Fibroblast of the aortic adventitia (primary cell): ENCODE measurements at places on chromosomes 2 and 18. TPM values are rescaled to one million over a fixed set of nuclear protein-coding genes. Genes with fewer than 3 reads are reported as not detected.
A peak's percentile ranks its signal among the peaks of the same experiment; 100 is the strongest.

DNA sequence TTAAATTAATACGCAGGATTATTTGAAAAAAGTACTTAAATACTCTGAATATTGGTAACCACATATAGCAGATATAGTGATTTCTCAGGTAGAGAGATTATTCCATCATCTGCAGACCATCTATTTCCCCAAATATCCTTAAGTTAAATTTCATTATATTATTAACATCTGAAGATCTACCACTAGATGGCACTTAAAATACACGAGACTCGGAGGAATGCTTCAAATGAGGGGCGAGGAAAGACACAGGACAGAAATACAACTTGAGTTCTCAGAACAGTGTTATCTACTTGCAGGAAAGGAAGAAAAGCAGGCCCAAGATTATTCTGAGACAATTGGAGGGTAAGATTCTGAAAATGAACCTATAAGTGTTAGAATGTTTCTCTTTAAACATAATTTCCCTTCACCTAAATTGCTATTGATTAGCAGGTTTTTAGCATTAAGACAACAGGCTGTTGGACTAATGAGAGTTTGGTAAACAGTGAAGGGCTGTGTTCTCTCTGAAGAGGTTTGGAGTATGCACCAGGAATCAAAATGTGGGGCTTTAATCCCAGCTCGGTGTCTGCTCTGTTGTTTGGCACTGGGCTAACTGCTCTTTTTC is 76.9 kb upstream of the GCFC2 start:
- DNase-seq: peak; percentile 32

GRCh38 chr2:28447943-28448792 is 47.7 kb upstream of the PLB1 start:
- DNase-seq: peak; percentile 91

The DNAH7 gene
- 2.6 and 2.7 TPM in 2 replicates for total RNA-seq

The UNC80 gene
- not detected in 2 replicates for total RNA-seq

The HAUS1 gene
- total RNA-seq: 22.2 and 54.7 TPM in 2 replicates

DNA sequence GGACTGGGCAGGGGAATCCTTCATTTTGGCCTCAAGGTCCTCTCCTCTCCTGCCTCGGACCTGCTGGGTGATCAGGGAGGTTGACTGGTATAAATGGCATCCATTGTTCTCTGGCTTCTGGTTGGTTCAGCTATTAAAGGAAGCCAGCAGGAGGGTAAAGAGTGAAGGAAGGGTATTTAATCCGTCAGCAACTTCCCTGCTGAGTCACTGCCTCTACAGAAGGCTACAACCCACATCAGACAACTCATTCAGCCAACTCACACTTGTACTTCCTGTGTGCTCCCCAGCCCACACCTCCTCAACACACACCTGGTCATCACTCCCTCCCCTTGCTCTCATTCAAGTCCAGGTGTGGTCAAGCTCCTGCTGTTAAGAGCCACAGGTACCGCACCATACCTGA is 68.3 kb upstream of the MRPS9 start:
- no peak for DNase-seq

DNA sequence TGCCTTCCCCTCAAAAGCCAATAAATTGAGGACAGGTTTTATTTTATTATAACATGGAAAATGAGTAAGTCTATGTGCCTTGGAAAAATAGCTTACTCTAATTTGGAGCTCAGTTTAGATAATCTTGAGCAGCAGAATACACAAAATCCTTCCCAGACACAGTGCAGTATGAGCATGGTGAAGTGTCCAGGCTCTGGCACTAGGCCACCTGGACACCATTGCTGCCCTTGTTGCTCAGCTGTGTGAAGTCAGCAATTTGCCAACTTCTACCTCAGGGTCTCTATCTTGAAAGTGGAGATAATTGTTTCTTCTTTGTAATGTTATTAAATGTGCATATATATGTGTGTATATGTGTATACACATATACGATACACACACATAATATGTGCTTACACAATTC is 104.9 kb upstream of the CAVIN2 start:
- DNase-seq: no peak

DNA sequence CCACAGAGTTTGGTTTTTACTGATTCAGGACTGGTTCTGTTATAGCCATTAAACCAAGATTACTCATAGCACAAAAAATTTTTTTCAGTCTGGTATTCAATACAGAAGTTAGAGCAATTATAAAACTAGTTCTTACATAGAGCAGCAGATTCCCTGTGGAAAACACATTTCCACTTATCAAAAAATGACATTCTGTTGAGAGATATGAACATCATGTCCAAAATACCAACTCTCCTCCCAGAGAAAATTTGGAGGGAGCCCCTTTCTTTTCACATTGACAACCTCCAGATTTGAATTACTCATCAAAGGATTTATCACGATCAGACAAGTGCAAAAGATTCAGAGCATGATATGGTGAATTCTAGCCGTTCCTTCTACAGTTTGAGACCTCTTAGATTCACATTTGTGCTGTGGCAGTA is 126.8 kb upstream of the SERPINE2 start:
- DNase-seq: peak; percentile 74

- DNase-seq: peak; percentile 5
Observed at GRCh38 chr2:143732076-143732475, 602.9 kb downstream of the ARHGAP15 start.

DNA sequence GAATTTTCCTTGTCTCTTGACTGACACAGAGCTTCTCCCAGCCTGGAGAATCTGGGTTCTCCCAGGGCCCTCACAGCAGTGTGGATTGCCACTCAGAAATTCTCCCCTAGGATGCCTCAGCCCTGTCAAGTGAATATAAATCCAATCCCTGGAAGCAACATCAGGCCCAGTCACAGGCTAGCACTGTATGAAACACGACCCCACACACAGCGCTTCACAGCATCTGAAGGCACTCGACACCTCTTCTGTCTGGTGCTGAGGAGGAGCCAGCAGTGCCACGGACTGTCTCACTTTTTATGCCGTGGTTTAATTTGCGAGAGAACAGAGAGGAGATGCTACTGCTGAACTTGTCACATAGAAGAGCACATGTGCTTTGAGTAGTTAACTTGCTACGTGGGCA is 164.5 kb downstream of the NAPG start:
- DNase-seq: no peak

DNA sequence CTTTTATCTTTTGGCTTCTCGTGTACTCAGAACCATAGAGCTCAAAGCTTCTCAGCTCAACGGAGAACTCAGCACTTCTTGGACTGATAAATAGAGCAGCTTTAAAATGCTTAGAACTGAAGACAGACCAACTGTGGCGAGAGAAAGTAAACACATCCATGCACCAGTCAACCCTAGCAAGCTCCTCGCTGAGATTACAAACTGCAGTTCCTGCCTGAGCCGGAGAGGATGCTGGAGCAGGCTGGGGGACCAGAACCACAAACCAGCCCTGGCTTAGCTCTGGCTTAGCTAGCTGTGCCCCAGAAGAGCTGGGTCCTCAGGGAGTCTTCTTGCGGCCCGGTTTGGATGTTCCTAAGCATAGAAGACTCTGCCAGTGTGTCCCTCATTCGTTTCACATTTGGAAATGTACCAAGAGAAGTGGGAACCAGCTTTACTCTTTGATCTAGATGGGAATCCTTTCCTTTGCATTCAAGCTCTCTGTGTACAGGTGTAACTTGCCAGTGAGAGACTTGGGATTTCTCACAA is 5.6 kb downstream of the PAX8 start:
- DNase-seq: no peak

- no peak for DNase-seq
Observed at GRCh38 chr2:240819858-240820606, at the start of gene KIF1A. Gene KIF1A, minus strand, starts transcription at chr2:240820219. Its CDS starts 22,467 bp downstream, at chr2:240797752.

The CCDC93 gene
- 23.9 and 30.5 TPM in 2 replicates for total RNA-seq

GRCh38 chr2:187188783-187189631 is 259.0 kb downstream of the CALCRL start:
- no peak for DNase-seq

DNA sequence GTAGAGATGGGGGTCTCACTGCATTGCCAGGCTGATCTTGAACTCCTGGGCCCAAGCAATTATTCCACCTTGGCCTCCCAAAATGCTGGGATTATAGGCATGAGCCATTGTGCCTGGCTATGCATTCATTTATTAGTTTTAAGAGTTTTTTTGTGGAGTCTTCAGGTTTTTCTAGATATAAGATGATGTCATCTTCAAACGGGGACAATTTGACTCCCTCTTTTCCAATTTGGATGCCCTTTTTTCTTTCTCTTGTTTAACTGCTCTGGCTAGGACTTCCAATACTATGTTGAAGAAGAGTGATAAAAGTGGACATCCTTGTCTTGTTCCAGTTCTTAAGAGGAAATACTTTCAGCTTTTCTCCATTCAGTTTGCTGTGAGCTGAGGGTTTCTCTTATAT is 113.7 kb upstream of the PARD3B start:
- no peak for DNase-seq

DNA sequence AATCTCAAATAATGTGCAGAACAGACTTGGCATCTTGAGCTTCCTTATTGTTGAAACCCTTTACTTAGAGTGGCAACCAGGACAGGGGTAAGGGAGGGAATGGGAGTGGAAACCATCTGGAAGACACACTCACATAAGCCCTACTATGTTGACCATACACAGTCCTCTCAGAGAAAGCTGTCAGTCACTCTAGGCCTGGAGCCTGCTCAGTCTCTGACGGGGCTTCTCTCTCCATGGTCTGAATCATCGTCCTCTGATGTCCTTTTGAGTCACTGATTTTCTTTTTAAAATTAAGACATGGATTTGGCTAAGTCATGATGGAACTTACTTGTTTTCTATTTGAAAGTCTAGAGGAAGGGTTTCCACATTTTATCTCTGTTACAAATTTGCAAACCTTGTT is 74.0 kb downstream of the MYO1B start:
- peak; percentile 46 for DNase-seq

The NT5C1B gene
- not detected in 2 replicates for total RNA-seq

- DNase-seq: no peak
Observed at GRCh38 chr18:13431886-13432285, 213.3 kb downstream of the LDLRAD4 start.

DNA sequence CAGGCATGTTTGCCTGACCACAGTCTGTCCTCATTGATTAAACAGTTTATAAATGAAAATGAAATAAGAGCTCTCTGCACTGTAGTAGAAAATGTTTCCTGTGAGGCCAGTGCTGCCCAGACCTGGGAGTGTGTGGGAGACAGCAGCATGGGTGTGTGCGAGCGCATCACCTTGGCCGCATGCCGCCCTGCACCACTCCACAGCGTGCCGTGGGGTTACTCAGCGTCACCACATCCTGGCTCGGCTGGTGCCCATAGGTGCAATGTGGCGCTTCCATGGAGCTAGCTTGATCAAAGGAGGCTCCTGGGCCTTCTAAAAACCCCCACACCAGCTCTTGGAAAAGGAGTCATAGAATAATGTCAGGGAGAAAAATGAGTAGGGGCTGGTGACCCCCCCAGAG is 76.0 kb upstream of the EPC2 start:
- DNase-seq: no peak

GRCh38 chr2:148493822-148494563 is 150.6 kb upstream of the EPC2 start:
- no peak for DNase-seq

DNA sequence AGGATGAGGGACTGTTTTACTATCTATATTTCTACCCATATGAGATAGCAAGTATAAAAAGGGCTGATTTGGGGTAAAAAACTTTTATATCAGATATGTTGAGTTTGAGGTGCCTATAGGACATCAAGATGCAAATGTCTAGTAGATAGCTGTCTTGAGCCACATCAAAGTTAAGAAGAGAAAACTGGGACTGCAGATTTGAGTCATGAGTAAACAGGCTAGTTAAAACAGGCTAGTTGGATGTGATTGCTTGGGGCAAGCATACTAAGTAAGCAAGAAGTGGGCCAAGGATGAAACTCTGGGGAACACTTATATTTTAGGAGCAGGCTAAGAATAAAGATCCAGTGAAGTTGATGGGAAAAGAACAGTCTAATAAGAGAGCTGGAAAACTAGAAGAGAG is 2.8 kb upstream of the SCRN3 start:
- no peak for DNase-seq

- no peak for DNase-seq
Observed at GRCh38 chr2:127679680-127680361, 4.5 kb upstream of the LIMS2 start.

GRCh38 chr18:76619261-76619620 is 124.2 kb upstream of the ZNF516 start:
- no peak for DNase-seq

- no peak for DNase-seq
Observed at GRCh38 chr18:9283791-9284190, 50.8 kb upstream of the TWSG1 start.

DNA sequence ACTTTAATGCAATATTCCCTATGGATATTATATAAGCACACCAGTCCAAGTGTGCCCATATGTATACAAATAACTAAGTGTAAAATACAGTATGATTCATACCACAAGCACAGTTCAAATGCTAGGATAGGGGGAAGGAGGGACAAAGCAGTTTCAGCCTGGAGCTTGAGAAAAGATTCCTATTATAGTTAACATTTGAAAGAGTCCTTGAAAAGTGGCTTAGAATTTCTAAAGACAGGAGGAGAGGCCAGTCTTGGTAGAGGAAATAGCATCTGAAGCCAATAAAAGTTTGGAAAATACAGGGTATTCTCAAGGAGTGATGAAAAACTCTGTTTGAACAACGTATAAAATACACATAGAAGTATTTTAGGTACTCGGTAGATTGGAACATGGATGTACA is 173.4 kb upstream of the CWC22 start:
- DNase-seq: no peak

DNA sequence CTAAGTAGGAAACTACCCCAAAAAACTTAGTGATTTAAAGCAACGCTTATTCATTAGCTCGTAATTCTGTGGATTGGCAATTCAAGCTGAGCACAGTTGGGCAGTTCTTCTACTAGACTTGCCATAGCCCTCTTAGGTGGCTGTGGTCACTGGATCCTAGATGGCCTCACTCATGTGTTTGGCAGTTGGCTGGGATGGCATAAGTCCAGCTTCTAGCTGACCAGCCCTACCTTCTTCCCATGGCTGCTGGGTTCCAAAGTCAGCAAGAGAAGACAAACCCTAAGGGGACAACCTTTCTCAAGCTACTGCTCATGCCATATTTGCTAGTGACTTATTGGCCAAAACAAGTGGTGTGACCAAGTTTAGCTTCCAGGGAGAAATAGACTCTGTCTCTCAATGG is 95.3 kb downstream of the COPS8 start:
- peak; percentile 50 for DNase-seq

DNA sequence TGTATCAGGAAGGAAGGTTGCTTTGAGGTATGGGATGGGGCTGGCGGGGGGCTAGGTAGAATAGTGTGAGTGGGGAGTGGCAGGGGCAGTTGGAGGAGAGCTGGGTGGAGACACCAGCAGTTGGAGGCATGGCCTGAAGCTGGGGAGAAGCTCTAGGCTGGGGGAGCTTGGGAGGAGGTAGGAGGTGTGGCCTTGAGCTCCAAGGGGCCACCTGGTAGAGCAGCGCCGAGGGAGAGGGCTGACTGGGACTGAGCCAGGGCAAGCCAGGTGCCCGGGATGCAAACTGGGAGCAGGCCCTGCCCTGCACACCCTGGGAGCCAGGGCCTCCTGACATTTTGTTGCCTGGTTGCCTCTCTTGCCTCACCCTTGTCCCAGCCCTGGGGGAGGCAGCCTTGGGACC is 33.1 kb upstream of the PDIA6 start:
- DNase-seq: no peak

GRCh38 chr2:65020943-65021528 is 31.8 kb downstream of the SLC1A4 start:
- no peak for DNase-seq

The EFHD1 gene
- total RNA-seq: 0.45 and 0.49 TPM in 2 replicates

The IL1RN gene
- total RNA-seq: 1.1 TPM in 1 of 2 replicates, not detected in the other
